Ovary (tissue), 10 donors: ENCODE measurements at places on chromosomes 4 and X. TPM values are rescaled to one million over a fixed set of nuclear protein-coding genes. Genes with fewer than 3 reads are reported as not detected.

- H3K27me3 ChIP-seq: no peaks in the 10 kb centered on the region
- peak; percentile 99 for DNase-seq
- no peaks in the 10 kb centered on the region for H3K4me1 ChIP-seq
Measured at GRCh38 chr4:83012687-83013419, 2.2 kb upstream of the LIN54 start.

DNA sequence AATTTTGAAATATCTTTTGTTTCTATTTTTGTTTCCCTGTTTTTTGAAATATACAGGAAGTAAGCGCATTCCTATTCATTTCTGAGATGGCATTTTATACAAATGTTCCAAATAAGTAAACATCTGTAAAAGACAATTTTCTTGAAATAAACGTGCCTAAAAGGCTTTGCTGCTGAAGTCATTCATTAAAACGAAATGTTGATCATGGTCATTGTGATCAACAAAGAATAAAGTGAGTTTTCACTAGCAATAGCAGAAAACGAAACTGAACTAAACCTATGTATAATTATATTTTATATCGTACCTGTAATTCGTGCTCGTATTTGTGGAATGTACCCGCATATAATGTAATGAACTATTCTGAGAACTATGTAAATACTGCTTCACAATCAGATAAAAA is 221.2 kb downstream of the MGST2 start:
- no peak for DNase-seq
- H3K36me3 ChIP-seq: no peaks in the 10 kb centered on the region
- peak overlapping the region; percentile 28 for H3K4me3 ChIP-seq

- DNase-seq: no peak
- H3K36me3 ChIP-seq: no peaks in the 10 kb centered on the region
- H3K27ac ChIP-seq: no peak overlapping the region
- H3K4me1 ChIP-seq: no peaks in the 10 kb centered on the region
Measured at GRCh38 chr4:17492058-17492741, 19.7 kb downstream of the QDPR start.

DNA sequence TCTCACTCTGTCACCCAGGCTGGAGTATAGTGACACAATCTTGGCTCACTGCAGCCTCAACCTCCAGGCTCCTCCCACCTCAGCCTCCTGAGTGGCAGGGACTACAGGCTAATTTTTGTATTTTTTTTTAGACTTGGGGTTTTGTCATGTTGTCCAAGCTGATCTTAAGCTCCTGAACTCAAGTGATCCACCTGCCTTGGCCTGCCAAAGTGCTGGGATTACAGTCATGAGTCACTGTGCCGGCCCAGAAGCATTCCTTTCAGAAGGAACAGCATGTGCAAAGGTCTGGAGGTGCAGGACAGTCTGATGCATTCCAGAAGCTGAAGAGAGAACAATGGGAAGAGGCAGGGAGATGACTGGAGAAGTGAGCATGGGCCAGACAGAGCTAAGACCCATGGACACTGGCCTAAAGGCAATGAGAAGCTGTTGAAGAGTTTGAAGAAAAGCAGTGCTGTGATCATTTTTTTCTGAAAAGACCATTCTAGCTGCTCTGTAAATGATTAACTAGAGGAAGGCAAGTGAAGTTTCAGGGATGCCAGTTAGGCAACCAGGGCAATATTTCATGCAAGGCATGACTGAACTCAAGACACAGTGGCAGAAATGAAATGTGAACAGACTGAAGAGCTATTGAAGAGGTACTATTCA is 43.2 kb downstream of the MANBA start:
- DNase-seq: no peak
- no peaks in the 10 kb centered on the region for H3K36me3 ChIP-seq
- no peak overlapping the region for H3K4me3 ChIP-seq
- H3K27ac ChIP-seq: no peak overlapping the region
- H3K4me1 ChIP-seq: no peaks in the 10 kb centered on the region

The TMSB15C gene
- 10.8 TPM for total RNA-seq

DNA sequence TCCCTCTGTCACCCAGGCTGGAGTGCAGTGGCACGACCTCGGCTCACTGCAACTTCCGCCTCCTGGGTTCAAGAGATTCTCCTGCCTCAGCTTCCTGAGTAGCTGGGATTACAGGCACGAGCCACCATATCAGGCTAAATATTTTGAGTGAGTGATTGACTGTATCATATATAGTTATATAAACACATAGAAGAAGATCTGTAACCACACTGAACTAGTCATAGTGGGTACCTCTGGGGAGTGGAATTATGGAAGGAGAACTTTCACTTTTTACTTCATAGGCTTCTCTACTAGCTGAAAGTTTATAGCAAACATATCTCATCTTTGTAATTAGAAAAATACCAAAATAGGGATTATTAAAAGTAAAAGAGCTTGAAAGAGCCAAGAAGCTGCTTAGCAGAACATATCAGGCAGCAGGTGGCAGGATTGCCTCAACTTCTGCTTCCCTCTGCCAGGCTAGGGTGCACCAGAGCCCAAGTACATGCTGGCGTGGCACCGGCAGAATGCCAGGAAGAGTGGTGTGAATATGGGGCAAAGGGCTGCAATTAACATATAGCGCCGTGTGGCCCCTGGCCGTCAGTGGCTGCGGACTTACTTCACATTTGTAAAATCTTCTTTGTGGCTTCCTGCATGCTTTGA is 39.5 kb upstream of the CD40LG start:
- no peak overlapping the region for H3K4me3 ChIP-seq
- no peaks in the 10 kb centered on the region for H3K27me3 ChIP-seq
- H3K27ac ChIP-seq: no peak overlapping the region
- H3K4me1 ChIP-seq: no peaks in the 10 kb centered on the region

GRCh38 chr4:163558539-163559044 is 64.1 kb downstream of the TMA16 start:
- DNase-seq: no peak
- no peaks in the 10 kb centered on the region for H3K27me3 ChIP-seq
- no peaks in the 10 kb centered on the region for H3K4me1 ChIP-seq

- H3K27me3 ChIP-seq: no peaks in the 10 kb centered on the region
- H3K4me3 ChIP-seq: no peak overlapping the region
- no peaks in the 10 kb centered on the region for H3K4me1 ChIP-seq
- no peaks in the 10 kb centered on the region for H3K36me3 ChIP-seq
- no peak for DNase-seq
- H3K27ac ChIP-seq: no peak overlapping the region
Measured at GRCh38 chrX:111850975-111851374, 25.0 kb upstream of the TRPC5OS start.
